ENCODE measurements at places on chromosomes 11 and 22. TPM values are rescaled to one million over a fixed set of nuclear protein-coding genes. Genes with fewer than 3 reads are reported as not detected.

PATE2 gene
- not detected for total RNA-seq

PTGDR2 gene
- 0.24 TPM for total RNA-seq

OR56A1 gene
- total RNA-seq = 0.97 TPM

CASP5 gene
- not detected for total RNA-seq

BCO2 gene
- 0.63 TPM for total RNA-seq

MMP12 gene
- not detected for total RNA-seq

DERL3 gene
- total RNA-seq = 13.6 TPM

CSF2RB gene
- total RNA-seq = not detected

PRR5L gene
- total RNA-seq = 8.9 TPM

TUT1 gene
- 15.2 TPM for total RNA-seq

SCGB1A1 gene
- total RNA-seq = not detected

OR10D3 gene
- not detected for total RNA-seq

IL17REL gene
- total RNA-seq = 0.31 TPM

ADM gene
- total RNA-seq = 73.4 TPM

OR8J1 gene
- total RNA-seq = not detected

BACE1-AS gene
- 10.6 TPM for total RNA-seq

FAM180B gene
- total RNA-seq = not detected

THY1 gene
- 515 TPM for total RNA-seq

CCDC81 gene
- total RNA-seq = 4.3 TPM

B3GAT3 gene
- 18.4 TPM for total RNA-seq

Data from GM23338 (cell line).